ENCODE measurements at places on chromosomes 12 and 14.
A peak's percentile ranks its signal among the peaks of the same experiment; 100 is the strongest.

- DNase-seq: peak; percentile 48
These were observed at the start of gene P2RX7 for GRCh38 chr12:121132601-121133481. Gene P2RX7 (plus strand): TSS chr12:121132876. CDS start chr12:121132971, 95 bp downstream.

DNA sequence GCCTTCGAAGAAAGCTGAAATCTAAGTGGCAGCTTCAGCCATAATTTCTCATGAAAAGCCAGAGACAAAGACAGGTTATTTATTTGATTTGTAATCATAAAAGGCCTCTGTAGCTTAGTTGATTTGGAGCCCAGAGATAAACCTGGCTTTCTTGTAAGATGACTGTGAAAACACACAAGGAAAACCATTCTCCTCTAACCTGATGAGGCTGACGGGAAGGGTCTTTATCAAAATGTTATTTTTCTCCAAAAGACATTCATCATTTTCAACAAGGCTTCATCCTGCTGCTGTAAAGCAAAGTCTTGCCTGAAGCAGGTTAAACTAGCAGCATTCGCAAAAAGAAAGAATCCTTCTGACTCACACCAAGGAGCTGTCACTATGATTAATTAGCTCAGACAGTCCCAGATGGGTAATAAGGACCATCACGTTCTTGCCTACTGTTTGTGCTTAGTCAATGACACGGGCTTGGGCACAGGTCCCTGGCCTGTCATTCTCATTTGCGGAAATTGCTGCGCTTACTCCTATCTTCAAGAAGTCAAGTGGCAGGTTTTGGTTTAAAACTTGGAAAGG is 286.6 kb downstream of the C12orf75 start:
- no peak for DNase-seq

- no peak for DNase-seq
These were observed 74.5 kb downstream of the ETV6 start for GRCh38 chr12:11723993-11724392.

GRCh38 chr12:100672075-100672592 is 98.7 kb downstream of the GAS2L3 start:
- peak; percentile 32 for DNase-seq

GRCh38 chr14:60184146-60184904 is 19.1 kb upstream of the DHRS7 start:
- no peak for DNase-seq
